Activated T-helper 17 cell treated with anti-CD3 and anti-CD28 coated beads, Interleukin-2, amount 50 U/mL, for 72 hours (primary cell): ENCODE measurements at places on chromosomes 16 and 17.

GRCh38 chr17:17781591-17782496 is 54.9 kb downstream of the SREBF1 start:
- ATAC-seq = peak; percentile 17

DNA sequence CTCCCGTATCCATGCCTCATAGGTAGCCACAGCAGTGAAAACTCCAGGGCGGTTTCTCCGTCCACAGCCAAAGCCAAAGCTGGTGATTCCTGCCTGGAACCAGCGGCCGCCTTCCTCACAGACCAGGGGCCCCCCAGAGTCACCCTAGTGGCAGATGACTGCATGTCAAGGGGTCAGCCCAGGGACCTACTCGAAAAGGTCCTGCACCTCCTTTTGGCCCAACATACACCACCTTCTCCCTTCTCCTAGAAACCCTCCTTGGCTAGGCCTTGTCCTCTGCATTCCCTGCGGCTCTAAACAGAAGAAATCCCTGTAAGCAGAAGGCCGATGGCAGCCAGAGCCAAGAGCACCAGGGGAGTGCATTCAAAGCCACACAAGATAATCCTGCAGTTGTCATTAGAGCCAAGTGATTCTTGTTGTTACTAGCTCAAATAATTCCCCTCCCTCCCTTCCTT is 6.1 kb downstream of the PRSS36 start:
- ATAC-seq = no peak

DNA sequence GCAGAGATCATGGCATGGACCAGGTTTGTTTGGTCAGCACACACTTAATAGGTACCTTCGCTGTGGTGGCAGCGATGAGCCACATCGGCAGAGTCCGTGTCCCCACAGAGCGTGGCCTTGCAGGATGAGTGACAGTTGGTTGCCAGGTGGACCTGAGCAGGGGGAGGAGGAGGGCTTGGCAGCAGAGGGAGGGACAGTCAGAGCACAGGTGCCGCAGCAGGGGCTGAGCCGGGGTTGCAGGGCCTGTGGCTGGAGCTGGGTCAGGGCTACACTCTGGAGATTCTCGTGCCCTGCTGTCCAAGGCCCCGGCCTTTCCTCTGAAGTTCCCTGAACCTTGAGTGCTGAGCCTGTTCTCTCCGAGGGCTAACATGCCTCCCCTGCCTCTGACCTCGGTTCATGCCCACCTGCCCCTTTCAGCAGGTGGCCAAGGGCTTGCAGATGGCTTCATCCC is 24.8 kb downstream of the POLR3E start:
- ATAC-seq = no peak

DNA sequence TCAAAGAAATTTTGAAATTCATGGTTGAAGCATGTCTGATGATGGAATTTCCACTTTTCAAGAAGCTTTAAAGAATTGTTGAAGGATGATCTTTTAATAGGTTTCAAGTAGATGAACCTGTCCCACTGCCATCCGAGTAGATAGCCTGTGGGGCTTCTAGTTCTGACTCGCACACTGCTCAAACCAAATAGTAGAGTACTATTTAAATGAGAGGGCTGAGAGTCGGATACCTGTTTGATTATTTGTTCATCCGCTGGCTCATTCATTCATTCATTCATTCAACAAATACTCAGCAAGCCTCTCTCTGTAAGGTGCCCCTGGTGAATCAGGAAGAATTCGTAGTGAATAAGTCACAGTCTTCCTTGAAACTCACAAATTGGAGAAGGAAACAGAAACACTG is 108.2 kb upstream of the IRX5 start:
- ATAC-seq = no peak

DNA sequence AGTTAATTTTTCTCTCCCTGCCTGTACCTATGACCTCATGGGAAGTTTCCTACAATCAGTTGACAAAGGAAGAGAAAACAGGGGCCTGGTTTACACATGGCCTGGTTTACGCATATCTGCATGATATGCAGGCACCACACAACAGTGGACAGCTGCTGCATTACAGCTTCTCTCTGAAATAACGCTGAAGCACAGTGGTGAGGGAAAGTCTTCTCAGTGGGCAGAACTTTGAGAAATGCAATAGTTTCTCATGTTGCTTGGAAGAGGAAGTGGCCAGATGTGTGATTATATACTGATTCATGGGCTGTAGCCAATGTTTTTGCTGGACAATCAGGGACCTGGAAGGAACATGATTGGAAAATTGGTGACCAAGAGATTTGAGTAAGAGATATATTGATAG is 324.1 kb upstream of the GOT2 start:
- no peak for ATAC-seq

DNA sequence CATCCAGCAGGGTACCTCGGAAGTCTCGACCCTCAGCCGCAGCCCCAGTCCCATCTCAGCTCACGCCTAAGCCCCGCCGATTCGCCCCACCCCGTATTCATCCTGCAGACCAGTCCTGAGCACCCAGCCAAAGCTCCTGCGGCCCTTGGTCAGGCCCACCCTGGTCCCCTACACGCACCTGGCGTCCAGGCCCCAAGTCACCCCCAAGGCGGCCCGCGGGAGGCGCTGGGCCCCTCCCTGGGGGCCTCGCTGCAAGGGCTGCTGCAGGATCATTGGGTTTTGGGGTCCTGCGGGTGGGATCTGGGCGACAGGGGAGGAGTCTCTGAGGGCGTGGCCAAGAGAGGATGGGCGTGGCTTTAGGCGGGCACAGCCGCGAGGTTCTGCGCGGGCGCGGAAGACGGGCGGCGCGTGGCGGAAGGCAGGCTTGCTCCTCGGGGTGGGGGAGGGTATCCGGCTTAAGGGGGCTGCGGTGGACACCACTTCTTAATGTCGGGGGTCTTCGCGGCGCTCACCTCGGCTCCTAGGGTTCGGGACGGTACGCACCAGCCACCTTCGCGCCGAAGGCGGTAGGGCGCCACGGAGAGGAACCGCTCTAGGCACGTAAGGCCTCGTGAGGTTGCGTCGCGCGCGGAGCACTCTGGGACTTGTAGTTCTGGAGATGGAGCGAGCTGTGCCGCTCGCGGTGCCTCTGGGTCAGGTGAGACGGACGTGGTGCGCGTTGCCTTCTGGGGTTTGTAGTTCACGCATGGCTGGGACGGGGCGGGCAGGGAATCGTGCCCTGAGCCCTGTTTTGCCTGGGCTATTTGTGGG is at the start of the genes HCFC1R1 and THOC6:
Gene HCFC1R1 (minus strand): TSS at position 274 of the 810 bp plus-strand sequence. CDS start 1 bp downstream, at position 273.
Gene THOC6 (plus strand): TSS at position 367 of the 810 bp plus-strand sequence. CDS start 292 bp downstream, at position 659.
- peak; percentile 78 for ATAC-seq

DNA sequence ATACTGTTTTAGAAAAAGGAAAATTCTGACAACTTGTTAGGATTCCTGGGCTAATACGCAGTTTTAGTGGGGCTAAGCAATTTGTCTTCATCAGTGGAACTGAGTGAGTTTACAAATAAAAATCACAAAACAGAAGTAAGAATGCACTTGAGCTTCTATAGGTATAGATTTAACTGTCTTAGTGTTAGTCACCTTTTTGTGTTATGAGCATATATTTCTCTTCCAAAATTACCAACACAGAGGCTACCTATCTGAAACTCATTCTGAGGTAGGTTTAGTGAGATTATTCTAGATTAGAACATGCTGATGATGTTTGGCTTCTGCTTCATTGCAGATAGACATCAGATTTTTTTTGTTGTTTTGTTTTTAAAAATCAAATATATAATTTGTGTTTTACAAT is 23.2 kb downstream of the METTL9 start:
- peak; percentile 56 for ATAC-seq

DNA sequence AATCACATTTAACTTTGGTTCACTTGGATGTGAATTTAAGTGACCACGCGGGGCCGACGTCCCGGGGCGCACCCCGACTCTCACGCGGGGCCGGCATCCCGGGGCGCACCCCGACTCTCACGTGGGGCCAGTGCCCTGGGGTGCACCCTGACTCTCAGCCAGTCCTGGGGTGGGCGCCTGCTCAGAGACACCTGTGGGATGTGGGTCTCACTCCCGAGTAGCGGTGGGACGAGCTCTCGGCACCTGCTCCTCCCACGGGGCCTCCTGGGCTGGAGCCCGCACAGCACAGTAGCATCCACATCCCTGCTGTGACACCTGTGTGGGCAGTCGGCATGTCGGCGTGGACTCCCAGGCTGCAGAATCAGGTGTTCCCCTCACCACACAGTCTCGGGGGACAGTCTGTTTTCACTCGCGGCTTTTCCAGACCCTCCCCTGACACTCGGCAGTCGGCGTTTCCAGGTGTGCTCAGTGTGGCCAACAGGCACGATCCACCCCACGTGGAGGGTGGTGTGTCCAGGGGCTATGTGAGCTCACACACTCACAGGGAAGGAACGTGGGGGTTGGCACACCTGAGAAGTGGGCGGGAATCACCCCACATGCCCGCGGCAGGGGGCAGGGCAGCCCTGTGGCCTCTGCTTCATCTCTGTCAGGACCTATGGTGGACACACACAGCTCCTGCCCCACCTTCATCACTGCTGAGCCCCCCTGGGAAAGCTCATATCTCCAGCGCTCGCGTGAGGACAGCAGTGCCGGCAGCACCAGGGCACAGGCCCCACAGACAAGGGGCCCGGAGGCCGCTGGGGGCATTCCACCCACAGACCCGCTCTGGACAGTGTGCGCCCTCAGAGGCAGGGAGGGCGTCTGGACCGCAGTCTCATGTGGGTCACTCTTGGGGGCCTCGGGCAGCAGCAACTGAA is 51.8 kb downstream of the LMF1 start:
- no peak for ATAC-seq

DNA sequence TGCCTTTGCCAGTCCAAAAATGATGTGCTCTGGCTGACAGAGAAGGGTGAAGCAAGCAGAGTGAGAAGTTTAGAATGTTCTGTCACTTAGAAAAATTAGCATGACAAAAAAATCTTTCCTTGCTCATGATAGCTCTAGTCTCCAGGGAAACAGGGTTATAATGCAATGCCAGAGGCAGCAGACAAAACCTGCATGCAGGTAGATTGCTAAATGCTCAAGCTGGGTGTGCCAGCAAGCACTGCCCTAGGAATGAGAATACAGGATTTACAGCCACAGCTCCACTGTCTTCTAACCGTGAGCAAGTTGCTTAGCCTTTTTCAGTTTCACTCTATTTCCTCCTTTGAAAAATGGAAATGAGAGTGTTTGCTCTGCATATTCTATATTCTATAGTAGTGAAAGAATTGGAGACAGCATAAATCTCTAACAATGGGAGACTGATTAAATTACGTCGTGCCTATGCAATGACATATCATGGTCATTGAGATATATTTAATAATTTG is 516.6 kb upstream of the C16orf82 start:
- ATAC-seq = no peak

GRCh38 chr17:44385287-44386181 is 3.9 kb downstream of the ITGA2B start:
- peak; percentile 93 for ATAC-seq

- ATAC-seq = peak; percentile 98
Measured at GRCh38 chr17:78645421-78646295, 68.5 kb upstream of the DNAH17 start.

GRCh38 chr16:12600536-12601256 is 203.0 kb downstream of the CPPED1 start:
- no peak for ATAC-seq

DNA sequence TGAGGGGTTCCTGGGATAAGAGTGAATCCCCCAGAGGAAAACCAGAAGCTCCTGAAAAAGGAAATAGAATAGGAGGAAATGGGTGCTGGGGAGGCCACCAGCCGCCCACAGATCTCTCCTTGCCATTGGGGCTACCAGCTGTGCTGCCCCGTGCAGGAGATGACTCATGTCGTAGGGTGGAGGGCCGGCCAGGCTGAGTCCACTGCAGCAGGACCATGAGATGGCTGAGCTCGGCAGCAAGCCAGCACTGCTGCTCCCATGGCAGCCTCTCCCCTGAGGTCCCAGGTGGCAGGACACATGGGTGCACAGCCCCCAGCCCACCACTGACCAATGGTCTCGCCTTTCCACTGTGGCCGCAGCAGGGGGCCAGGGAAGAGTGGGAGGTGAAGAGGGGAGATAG is 95.5 kb downstream of the GNAO1 start:
- no peak for ATAC-seq

DNA sequence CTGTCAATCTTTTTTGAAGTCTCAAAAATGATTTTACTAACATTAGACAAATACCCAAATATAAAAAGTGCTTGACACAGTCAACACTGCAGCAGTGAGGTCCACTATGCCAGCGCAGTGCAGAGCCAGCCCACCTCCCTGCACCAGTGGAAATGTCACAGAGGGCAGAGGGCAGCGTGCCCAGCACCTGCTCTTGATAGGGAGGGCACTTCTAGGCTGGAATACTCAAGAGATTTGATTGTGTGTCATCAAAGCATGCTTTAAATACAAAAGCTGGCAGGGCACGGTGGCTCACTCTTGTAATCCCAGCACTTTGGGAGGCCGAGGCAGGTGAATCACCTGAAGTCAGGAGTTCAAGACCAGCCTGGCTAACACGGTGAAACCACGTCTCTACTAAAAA is 136.0 kb downstream of the ANKRD11 start:
- no peak for ATAC-seq

DNA sequence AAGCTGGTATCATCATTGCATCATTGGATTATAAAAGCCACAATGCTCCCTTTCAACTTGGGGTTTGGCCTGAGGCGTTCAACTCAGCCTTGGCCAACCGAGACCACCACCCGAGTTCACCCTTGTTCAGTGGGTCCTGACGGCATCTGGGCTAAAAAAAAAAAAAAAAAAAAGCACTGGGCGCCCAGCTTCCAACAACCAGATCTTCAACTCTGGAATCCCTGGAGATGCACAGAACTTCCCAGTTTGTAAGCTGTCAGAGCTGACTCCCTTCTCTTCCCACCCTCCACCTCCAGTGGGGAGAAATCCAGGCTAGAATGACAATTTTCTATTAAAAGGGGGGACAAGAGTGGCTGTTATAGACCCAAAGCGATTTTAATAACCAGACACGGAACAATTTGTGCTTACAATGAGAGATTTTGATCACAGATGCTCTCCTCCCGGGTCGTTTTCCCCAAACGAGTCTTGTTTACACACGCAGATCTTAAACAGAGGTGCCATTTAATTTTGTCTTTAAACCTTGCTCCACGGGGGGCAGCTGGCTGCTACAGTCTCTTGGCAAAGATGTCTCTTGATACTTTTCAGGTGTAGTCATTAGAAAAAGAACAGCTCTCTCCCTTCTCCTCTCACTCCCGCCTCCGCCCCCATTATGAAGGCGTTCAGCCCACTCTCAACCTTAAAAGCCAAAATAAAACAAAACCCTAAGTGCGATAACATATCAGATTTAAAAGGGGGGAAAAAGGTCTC is 26.9 kb downstream of the GPRC5B start:
- no peak for ATAC-seq

- peak; percentile 78 for ATAC-seq
Measured at GRCh38 chr16:3095869-3096268, 3.2 kb downstream of the ZSCAN10 start.

DNA sequence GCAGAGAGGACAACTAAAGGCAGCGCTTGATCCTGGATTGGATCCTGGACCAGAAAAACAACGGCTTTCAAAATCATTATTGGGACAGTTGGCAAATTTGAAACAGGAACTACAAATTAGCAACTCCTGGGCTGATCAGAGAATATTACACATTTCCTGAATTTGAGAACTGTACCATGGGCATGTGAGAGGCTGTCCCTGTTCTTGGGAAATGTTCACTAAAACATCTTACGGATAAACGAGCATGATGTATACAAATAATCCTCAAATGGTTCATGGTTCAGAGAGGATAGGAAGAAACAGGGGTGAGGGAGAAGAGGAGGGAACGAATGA is 2.3 kb upstream of the ITGAE start:
- ATAC-seq = no peak
